ENCODE measurements at places on chromosomes 11 and 22.

DNA sequence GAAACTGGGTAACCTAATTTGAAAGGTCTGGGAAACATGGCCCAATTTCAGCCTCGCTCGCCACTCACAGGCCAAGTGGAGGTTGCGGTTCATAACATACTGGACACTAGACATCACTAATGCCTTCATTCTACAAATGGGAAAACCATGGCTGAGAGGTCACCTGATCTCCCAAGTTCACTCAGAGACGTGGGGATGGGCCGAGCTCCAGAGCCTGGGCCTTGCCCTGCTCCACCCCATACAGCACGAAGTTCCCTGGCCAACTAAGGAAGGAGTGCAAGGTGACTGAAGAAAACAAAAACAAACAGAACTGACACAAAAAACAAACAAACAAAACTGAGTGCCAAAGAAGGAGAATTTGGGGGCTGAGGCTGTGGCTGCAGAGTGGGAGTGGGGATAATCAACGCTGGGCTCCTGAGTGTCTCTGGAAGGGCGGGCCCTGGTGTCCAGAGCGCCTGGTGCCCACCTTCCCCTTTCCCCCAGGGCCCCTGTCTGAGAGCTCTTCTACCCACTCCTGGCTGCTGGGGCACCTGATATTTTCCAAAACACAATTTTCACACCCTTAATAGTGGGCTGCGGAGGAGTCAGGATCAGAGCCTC lies 46.5 kb upstream of the ADA2 start:
- DNase-seq = no peak

DNA sequence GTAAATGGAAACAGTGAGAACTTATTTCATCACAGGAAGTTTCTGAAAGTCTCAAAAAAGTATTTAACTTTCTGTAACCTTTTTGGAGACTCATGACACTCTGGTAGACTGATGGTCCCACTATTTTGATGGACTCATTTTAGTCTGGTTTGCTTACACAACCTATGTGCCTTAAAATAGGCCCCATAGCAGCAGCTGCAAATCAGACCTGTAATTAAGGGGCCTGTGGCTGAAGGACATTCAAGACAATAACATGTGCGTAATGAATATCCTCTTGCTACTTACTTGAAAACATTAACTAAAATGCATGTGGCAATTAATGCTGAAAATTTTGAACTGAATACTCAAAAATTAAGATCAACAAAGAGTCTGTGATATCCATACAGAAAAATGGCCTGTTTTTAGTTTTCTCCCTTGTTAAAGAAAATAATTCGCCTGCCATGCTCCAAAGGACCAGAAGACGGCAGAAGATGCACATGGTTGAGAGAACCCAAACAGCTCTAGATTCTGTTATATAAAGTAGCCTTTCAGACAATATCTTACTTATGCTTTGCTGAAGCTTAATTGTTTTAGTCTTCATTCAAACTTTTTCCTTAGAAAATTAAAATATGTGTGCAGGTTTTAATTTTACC lies 568.5 kb downstream of the KCNA4 start:
- DNase-seq = no peak

DNA sequence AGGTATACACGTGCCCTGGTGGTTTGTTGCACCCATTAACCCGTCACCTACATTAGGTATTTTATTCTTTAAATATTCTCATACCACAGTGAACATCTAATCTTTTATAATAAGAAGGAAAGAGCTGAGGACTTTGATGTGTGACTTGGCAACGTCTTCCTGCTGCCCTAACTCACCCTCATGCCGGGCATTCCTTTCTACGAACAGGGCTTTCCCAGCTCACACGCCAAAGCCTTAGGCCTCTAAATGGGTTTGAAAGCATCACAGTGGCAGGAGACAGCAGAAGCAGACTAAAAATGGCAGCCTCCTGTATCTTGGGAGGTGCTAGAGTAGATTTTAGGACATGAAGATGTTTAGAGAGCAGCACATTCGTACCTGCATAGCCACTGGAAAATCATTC lies 52.6 kb downstream of the CLTCL1 start:
- DNase-seq = no peak

DNA sequence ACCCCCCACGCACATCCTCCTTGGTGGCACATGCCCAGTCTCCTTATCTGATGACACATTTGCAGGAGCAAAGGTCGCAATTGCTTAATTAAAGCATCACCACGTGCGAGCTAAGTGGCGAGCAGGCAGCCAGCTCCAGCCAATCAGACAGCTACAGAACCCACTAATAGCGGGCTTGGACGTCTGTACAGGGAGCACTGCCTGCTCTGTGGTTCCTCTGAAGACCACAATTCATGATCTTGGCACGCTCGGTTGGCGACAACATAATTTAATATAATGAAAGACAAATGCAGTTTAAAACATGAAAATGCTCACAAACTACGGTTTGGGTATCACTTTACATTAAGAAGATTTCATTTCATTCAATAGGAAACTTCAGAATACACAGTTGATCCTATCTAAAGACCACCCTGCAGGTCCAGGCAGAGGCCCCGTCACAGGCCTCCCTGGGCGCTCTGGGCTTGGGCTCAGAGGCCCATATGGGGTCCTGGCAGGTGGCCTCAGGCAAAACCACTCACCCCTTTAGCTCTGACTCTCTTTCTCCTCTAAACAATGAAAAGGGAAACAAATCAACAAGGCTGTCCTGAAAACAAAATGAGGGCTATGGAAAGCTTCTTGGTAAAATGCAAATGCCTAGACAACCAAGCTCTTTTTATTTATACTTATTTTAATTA lies 10.4 kb downstream of the PACSIN2 start:
- DNase-seq = no peak

- no peak for DNase-seq
These were observed 600 bp upstream of the ESAM start for GRCh38 chr11:124762624-124763155.

DNA sequence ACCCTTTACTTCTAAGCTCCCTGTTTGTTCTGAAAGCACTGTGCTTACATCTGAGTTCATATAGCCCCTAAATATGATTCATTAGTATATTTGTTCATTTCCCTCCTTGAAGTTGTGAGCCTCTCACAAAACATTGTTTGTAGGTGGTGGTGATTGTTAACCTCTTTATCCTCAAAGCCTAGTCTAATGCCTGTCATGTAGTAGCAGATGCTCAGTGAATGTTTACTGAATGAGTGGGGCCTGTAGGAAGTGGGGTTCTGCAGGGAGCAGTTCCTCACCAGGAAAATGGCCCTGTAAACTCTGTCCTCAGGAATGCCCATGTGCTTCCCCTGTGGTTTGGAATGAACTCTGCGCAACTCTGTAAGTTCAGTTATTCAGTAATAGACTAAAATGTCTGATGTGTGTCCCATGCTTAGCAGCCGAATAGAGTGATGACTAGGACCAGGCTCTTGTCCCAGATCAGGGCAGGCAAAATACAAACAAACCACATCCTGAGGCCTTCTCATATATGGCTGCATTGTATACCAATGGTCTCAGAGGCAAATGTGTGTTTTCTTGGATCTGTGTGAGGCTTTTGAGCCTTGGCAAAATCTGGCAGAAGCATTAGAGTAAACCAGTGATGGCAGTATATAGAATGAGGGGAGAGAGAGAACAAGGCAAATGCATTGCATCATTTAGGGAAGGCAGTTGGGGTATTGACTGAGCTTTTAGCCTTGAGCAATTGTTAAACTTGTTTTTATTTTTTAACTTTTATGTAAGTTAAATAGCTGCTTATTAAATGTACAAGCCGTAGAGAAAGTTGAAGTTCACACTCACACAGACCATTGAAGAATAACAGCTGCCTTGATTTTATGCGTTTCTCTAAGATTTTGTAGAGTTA lies 91.4 kb upstream of the BIRC3 start:
- DNase-seq = no peak

DNA sequence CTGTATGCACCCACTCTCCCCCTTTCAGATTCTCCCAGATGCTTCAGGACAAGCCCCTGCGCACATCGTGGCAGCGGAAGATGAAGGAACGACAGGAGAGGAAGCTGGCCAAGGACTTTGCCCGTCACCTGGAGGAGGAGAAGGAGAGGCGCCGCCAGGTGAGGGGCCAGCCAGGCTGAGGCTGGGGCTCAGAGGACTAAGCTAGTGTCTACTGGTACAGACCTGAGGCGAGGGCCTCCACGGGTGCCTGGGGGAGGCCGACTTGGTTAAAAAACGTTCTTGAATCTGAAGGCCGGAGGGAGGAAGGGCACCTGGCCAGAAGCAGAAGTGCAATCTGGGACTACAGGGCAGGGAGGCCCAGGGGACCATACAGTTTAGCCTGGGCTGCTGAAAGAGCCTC lies 6.0 kb downstream of the CCDC86 start:
- DNase-seq = no peak

DNA sequence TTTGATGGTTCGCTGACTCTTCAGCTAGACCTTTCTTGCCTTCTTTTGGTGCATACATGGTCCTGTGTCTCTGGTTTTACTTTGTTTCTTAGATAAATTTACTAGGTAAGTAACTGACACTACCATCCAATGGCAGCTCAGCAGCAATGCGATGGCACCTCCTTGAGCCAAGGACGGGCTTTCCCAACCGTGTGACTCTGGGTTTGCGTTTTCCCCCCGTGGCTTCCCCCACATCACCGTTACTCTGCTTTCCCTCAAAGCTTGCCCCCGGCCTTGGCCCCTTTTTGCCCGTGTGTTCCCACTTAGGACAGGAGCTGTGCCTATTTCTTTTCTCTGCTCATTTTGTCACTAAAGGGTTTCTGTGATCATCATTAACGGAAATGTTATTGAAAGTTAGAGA lies 41.5 kb downstream of the TBC1D22A start:
- DNase-seq = no peak

DNA sequence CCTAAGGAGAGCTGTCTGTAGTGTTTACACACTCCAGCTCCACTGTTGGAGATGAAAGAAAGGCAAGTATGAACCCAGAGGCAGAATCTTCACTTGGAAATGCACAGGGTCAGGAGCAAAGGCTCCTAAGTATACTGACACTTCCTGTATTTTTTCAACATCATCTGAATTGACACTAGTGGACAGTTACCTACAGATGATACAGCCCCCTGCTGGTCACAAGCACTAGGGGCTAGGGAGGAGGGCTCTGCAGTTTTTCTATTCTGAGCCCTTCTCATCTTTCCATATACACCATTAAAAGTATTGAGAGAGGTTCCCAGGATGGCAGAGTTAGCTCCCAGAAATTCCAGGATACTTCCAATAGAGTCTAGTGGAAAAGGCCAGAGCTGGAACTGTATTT lies 290.3 kb upstream of the API5 start:
- no peak for DNase-seq

DNA sequence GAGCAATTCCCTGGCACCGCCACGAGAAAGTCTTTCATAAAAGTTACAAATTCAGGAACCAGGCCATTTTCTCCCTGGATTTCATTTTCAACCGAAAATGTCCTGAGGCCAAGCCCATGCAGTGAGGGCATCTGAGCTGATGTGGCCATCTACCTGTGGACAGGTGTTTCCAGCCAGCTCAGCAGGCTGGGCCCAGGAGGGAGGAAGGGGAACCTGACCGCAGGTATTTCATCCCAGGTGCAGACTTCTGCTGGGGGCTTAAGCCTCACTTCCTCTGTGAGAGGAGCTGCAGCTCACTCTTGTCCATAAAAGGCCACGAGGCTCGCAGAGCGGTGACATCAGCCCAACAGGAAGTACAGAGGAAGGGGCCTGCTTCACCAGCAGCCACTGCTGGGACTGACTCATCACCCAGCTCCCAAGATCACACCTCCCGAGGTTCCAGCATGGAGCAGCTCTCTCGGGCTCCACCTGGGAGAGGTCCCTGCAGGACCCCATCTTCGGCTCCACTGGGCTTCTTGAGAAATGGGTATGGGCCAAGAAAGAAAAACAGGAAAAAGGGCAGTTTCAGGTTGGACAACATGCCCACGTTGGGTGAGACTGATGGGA lies 56.4 kb downstream of the MYH9 start:
- DNase-seq = peak; percentile 76

GRCh38 chr11:82732348-82732733 lies 1.3 kb downstream of the FAM181B start:
- no peak for DNase-seq

- DNase-seq = no peak
These were observed 41.3 kb downstream of the ABTB2 start for GRCh38 chr11:34316347-34317035.

GRCh38 chr22:24843048-24843447 lies 37.0 kb downstream of the SGSM1 start:
- no peak for DNase-seq

GRCh38 chr11:7538031-7538430 lies 24.2 kb downstream of the PPFIBP2 start:
- no peak for DNase-seq

GRCh38 chr11:69540118-69541000 lies 58.9 kb downstream of the LINC01488 start:
- DNase-seq = no peak

GRCh38 chr11:36053862-36054261 lies 110.0 kb downstream of the LDLRAD3 start:
- no peak for DNase-seq

DNA sequence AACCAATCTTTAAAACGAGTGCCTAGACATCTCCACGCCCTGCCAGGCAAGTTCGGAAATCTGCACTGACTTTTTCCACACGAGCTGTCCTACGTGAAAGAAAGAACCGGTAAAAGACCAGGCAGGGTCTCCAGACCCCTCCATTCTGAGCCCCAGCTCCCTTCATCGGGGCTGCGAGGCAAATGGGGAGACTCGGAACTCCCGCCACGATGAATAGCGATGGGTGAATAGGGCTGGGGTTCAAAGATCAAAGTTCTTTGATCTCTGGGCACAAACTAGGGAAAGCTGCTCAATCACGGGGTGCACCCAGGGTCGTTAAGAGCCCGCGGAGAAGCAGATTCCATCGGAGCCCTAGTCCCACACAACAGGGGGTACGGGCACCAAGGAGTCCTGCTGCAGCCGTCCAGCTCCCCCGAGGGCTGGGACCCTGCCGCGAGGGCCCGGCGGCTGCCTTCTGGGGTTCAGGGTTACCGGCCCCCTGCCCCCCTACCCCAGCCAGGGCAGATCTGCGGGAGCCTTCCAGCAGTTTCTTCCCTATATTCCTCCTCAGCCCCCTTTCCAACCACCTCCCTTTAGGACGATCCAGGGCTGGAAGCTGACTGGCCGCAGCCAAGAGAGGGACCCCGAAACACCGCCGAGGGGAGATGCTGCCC lies 1.1 kb downstream of the LRP4 start:
- DNase-seq = no peak

- DNase-seq = no peak
These were observed 3.2 kb downstream of the DGAT2 start for GRCh38 chr11:75771646-75772410.

- no peak for DNase-seq
These were observed 298.4 kb upstream of the CADM1 start for GRCh38 chr11:115802641-115803040.

DNA sequence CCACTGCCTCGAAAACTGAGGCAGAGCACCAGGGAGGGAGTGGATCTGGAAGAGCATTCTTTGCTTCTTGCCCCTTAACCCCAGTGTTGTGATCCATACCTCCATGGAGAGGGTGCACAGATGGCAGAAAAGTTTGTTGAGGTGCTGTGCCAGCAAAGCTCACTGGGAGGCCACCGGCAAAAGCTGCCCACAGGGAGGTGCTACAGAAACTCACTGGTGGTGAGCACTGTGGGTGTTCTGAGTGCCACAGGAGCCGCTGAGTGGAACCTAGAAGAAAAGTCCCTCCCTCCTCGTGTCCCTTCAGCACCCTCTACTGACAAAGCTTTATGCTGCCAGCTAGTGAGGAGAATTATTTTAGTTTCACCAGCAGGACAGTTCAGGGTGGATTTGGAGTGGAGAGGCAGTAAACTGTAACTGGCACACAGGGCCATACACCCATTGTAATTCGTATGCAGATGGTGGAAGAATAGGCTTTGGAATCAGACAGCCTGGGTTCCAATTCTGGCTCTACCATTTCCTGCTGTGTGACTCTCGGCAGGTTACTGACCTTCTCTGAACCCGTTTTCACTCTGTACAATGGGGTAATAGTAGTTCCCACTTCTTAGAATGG lies 84.6 kb downstream of the SWAP70 start:
- no peak for DNase-seq

GRCh38 chr22:48431536-48432315 lies 1395.9 kb downstream of the BRD1 start:
- DNase-seq = no peak
